ENCODE measurements at places on chromosomes 16 and 17.
A peak's percentile ranks its signal among the peaks of the same experiment; 100 is the strongest.

DNA sequence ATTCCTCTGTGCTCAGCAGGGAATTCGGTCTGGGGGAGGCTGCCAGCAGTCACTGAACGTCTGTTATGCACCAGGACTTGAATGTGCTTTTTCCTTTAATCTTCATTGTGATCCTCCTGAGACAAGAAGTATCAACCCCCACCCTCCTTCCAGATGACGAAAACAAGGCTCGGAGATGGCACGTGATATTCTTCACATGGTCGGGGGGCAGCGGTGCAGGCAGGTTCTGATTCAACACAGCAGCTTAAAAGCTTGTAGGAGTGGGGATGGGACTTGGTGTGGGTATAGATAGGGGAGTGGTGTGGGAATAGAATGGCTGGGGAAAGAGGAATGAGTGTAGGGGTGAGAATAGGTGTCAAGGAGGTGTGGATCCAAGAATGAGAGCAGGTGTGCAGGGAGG, 6.4 kb downstream of the NECAB2 start:
- DNase-seq, result no peak

DNA sequence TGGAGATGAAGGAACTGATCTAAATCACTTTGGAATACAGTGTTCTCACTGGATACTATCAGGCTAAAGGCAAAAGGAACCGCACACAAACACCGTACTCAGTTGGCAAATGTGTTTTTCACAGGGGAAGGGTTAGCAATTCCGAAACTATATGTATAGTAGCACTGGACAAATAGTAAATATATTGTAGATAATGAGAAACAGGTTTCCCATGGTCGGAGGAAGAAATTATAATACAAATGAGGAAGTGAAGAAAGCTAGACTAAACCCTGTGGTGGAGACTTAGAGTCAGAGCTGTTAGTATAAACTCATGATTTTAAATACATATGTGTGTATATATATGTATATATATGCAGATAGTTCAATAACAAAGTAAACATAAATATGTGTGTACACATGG, 414.1 kb upstream of the SALL1 start:
- DNase-seq, result no peak

- no peak for DNase-seq
Measured at GRCh38 chr17:72064606-72065193, 56.1 kb upstream of the SOX9 start.

DNA sequence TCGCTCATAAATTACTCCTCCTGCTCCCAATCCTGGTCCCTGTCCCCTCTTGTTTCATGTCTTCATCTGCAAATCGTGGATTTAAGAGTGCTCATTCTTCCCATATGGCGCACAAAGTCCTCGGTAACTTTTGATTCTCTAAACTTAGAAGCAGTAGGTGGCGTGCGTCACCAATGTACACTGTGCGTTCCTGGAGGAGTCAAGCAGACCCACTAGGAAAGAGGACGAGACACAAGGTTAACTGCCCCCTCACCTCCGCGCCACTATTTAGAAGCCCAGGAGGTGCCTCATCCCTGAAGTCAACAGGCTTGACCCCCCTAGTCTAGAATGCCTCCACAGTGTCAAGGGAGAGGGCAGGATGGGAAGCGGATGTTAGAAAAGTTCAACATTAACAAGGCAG, 2.9 kb downstream of the SLC13A5 start:
- DNase-seq, result no peak

DNA sequence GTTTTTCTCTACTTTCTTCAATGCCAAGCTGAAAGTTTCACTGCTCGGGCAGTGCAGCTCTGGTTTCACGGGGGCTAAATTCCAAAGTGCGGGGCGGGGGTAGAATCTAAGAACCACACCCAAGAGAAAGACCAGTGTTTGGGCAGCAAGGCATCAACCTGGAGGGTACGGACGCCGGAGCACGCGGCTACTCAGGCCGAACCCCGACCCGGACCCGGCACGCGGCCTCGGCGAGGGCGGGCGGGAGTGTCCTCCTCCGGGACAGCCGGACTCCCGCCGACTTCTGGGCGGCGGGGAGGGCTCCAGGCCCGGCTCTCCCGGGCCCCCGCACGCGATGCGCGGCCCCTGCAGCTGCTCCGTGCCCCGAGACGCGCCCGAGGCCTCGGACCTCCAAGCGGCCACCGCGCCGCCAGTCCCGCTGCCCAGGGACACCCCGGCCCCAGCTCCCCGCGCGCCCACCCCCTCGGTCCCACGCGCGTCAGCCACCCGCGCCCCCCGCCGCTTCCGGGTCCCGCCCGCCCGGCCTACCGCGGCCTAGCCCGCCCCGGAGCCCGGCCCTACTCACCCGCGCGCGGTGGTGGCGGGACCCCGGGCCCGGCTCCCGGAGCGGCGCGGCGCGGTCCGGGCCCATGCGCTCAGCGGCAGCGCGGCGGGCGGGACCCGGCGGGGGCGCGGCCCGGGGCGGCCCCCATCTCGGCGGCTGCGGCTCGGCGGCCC, 561 bp downstream of the AXIN1 start:
- DNase-seq, result no peak

GRCh38 chr17:72782985-72783701, 309.3 kb downstream of the SLC39A11 start:
- DNase-seq, result no peak

- no peak for DNase-seq
Measured at GRCh38 chr16:11071829-11072228, 127.5 kb downstream of the CLEC16A start.

DNA sequence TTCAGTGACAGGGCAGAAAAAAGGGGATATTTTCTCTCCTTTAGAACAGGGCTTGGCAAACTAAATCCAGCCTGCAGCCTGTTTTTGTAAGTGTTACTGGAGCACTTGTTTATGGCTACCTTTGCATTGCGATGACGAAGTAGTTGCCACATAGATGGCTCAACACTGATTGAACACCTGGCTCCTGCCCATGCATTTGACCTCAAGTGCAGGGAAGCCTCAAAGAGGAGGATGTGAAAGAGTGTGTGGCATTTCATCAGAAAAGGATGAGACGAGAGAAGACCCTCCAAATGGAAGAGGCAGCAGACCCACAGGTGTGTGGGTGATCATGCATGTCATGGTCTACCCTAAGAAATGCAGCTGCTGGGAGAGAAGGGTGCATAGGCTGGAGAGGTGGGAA, 32.7 kb upstream of the IRX5 start:
- no peak for DNase-seq

DNA sequence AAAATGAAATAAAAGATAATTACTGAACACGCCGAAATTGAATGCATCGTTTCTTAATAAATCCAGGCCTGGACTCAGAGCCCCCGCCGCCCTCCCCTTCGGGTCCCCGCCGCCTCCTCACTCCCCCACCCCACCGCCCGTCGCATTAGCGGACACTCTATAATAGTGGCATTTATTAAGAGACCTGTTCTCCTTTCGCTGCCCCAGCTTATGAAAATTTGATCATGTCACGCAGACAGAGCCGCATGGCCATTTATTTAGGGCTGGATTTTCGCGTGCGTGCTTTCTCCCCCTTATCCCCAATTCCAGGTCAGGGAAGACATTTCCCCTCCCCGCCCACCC, 6.3 kb upstream of the HOXB2 start:
- no peak for DNase-seq

GRCh38 chr16:10013774-10014173, 168.5 kb downstream of the GRIN2A start:
- no peak for DNase-seq

DNA sequence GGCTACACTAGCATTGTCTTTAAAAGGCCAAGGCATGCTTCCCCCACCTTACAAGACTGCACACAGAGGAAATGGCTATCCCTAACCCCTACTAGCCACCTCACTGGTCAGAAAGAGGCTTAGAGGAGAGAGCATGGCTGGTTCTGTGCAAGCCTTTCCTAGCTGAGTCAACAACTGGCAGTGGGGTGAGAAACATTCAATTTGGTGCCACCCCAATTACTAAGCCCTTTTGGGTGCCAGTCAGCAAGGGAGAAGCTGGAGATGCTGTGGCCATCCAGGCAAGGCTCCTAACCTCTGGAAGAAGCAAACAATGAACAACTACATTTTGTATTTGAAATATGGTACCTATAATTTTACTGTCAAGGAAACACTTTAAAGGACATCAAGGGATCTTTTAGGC, 4.7 kb upstream of the KAT7 start:
- no peak for DNase-seq

GRCh38 chr17:49085565-49086315, 46.8 kb upstream of the B4GALNT2 start:
- no peak for DNase-seq

DNA sequence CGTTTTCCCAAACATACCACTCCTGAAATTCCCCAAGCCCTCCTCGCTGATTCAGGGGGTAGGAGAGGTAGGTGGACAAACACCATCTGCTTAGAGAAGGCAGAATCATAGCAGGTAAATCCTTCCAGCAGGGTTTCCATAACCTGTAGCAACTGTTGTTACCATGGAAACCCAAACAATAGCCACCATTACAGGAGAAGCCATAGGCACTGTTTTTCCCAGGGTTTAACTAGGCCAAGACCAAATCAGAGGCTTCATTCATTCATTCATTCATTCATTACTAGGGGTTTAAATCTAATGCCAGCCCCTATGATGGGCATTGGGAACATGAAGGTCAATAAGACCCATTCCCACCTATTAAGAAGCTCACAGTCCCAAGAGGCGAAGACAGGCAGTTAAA, 25.5 kb upstream of the CIITA start:
- no peak for DNase-seq

DNA sequence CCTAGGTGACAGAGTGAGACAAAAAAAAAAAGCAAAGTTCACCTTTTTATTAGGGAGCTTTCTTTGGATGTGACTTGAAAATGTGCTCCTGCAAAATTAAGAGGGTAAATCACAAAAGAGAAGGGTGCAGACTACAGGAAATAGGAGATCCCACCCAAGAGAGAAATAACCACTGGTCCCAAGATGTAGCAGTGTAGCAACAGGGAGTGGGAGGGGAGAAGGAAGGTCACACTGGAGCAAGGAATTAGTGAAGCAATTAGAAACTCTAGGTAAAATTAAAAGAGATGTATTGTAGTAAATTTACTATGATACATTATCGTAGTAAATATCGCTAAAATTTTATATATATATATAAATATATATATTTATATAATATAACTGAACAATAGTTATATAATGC, 12.3 kb upstream of the SPN start:
- DNase-seq, result no peak

DNA sequence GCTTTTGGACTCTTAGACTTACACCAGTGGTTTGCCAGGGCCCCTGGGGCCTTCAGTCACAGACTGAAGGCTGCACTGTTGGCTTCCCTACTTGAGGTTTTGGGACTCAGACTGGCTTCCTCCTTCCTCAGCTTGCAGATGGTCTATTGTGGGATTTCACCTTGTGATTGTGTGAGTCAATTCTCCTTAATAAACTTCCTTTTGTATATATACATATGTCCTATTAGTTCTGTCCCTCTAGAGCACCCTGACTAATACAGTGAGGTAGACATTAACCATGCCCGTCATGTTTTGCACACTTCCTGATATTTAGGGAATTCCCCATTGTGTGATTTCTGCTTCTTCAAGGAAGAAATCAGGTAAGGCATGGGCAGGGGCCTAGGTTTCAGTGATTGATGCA, 147.8 kb upstream of the CA10 start:
- peak; percentile 34 for DNase-seq

DNA sequence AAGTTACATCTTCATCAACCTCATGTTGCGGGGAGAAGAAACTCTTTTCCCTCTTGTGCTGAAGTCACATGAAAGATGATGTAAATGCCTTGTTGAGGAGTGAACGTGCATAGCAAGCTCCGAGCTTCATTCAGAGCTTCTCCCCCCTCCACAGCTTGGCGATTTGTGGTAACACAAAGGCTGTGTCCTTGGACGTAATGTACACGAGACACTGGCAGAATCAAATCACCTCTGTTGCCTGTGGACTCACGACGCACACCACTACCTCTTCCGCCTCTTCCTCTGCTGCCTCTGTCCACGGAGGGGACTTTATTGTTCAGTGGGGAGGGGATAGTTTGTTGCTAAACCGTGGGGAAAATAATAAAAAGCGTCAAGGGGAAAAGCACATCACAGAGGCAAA, 54.9 kb upstream of the CHMP6 start:
- DNase-seq, result no peak

- DNase-seq, result no peak
Measured at GRCh38 chr16:73523209-73523608, 475.3 kb upstream of the ZFHX3 start.

- DNase-seq, result no peak
Measured at GRCh38 chr16:17420816-17421215, 49.9 kb downstream of the XYLT1 start.

DNA sequence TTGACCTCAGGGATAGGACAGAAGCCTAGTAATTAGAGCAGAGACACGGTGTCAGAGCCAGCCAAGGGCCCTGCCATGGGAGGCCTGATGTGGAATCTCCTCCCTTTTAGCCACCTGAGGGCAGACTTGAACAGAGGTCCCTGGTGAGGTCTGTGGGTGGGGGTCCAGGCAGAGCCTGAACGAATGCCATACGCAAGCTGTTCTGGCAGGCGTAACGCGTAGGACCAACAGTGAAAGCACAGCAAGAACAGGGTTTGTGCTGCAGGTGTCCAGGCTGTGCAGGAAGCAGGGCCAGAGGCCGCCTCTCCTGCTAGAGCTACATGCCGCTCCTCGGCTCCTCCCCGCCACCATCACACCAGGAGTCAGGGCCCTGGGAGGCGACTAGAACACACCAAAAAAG, 81.9 kb upstream of the TBX2 start:
- no peak for DNase-seq

DNA sequence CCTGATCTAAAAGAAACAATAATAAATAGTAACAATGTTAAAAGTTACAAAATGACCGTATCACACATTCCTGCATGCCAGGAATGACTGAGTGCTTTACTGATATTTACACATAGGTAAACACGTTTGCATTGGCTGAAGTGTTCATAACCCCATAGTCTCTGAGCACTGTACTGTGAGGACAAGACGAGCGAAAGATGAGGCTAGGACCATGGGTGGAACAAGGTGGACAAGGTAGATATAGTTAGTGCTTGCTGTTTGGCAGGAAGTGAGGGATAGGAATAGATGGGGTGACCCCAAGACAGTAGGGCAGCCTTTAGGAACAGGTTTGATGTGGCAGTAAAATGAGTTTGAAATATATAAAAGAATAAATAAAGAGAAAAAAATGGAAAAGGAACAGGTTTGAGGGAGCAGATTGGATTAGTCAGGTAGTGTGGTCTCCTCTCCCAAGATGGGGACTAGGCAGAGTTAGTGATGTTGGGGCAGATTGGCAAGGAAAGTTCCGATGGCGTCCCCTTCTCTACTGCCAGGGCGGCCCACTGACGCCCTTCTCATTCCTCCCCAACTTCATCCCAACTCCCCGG, 452 bp upstream of the E2F4 start:
- no peak for DNase-seq

DNA sequence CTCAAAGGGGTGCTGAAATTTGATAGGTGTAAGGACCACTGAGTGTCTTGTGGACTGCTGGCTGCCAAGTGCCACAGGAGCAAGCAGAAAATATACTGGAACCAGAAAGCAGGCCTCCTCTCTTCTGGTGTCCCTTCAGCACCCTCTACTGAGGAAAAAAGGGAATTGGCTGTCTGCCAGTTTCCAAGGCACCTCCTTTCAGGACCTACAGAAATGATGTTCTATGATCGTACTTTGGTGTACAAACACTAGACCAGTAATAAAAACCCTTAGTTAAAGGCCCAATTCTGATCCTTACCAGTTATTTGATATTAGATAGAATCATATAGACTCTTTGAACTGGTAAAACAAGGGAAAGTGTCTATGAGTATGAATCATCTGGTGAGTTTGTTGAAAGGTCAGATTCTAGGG, 35.8 kb upstream of the BCAS3 start:
- peak; percentile 6 for DNase-seq

GRCh38 chr16:27332105-27332504, 18.3 kb downstream of the IL4R start:
- no peak for DNase-seq

Measured in epithelial cell of prostate (primary cell).